ENCODE measurements at places on chromosomes 16 and 17. TPM values are rescaled to one million over a fixed set of nuclear protein-coding genes. Genes with fewer than 3 reads are reported as not detected.

DNA sequence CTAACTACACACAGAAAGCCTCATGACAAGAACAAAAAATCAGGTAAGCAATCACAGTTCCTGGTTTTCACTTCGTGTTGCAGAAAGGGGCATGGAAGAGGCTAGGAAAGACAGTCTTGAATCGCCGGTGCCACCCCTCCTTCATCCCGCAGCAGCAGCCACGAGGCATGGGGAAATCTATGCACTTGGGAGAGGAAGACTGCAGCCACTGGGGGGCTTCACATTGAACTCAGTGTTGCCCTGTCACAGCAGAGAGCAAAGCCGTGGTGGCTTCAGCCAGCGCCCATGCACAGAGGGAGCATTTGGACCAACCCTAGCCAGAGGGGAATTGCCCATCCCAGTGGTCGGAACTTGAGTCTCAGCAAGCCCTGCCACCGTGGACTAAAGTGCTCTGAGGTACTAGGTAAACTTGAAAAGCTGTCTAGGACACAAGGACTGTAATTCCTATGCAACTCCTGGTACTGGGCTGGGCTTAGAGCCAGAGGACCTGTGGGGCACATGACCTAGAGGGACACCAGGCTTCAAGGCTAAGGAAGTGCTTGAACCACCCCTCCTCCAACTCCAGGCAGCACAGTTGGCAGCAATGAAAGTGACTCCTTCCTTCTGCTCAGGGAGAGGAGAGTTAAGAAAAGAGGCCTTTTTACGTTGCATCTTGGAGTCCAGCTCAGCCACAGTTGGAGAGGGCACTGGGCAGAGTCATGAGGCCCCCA, 35.2 kb upstream of the ATP2C2 start:
- DNase-seq = peak; percentile 87

DNA sequence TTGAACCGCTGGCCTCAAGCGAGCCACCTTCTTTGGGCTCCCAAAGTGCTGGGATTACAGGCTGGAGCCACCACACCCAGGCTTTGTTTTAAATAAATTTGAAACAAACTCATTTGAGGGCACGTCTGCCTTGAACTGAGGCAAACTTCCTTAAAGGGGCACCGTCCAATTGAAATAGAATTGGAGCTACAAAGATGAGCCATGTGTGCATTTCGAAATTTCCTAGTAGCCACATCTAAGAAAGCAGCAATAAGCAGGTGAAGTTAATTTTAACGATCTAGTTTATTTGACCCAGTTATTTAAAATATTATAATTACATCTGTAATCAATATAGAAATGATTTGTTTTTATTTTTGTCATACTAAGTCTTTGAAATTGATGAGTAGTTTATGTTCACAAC, 755 bp upstream of the C16orf89 start:
- DNase-seq = no peak

DNA sequence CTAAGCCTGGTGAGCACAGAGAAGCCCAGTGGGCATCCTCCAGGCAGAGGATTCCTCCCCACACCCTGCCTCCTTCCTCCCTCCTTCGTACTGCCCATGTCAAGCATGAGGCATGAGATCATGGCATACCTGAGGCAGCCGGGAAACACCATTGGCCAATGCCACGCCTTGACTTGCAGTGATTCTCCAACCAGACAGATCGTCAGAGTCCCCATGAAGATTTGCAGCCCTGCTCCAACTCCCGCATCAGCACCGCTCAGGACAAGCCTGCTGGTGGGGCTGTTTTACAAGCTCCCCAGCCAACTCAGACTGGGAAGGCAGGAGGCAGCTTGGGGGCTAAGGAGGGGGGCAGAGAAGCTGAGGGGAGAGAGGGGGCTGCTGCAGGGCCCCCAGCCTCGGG, 2.9 kb upstream of the KRT16 start:
- DNase-seq = no peak

DNA sequence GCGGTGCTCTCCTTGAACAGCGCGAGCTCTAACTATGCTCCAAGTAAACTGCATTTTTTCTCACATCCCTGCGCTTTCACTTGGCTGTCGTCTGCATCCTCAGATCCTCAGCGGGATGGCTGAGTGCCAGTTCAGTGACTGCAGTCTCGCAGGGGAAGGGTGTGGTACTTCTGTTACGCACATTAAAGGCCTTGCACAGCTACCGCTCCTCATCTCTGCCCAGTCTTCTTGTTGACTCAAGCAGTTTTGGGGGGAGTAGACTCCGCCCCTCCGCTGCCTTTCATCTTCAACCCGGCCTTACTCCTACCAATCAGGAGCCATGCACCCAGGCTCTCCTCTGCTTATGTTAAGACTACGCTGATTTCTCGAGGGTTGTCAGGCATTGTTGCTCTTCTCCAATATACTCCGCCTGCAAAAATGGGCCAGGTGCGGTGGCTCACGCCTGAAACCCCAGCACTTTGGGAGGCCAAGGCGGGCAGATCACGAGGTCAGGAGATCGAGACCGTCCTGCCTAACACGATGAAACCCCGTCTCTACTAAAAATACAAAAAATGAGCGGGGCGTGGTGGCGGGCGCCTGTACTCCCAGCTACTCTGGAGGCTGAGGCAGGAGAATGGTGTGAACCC, 10.0 kb downstream of the ATP5PD start:
- DNase-seq = peak; percentile 94

DNA sequence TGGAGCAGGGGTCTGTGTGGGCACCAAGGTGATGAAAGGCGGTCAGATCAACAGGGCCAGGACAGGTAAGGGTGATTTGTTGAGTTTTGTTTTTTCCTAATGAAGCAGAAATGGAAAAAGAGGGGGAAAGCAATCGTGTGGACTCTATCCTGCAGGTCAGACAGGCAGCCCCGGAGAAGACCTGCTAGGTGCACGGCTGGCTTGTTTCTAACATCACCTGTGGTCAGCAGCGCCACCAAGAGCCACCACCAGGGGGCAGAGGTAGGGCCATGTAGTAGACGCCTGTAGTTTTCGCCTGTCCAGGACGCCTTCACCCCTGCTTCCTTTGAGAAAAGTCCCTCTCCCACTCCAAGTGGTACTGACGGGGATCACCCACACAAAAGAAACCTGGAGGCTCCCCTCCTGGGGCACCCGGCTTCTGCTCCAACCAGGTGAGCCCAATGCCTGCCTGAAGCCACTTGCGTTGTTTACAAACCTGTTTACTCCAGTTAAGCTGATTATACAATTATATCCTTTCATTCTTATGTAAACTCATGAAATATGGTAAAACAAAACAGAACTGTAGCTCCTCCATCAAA, 54.2 kb upstream of the SEC14L1 start:
- peak; percentile 94 for DNase-seq

DNA sequence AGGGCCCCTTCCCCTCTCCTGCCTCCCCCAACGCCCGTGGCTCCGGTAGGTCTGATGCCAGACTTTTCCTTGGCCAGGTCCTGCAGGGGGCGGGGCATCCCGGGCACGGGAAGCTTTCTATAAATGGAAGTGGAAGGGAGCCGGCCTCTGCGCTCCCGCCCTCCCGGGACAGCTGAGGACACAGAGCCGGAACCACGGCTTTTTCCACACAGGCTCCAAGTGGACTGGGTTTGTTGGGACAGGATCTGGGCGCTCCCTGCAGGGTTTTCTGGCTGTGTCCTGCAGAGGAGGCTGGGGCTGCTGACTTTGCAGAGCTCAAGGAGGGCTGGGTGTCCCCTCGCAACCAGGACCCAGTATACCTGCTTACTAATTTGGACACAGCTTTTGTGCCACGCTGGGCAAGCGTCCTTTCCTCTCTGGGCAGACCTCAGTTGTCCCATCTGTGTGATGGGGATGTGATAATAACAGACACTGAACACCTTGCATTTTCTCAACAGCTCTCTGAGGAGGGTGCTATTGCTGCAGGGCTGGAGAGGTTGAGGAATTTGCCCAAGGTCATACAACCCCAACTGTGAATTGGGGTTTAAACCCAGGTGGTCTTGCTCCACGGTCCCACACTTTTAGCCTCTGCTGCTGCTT, 1.8 kb downstream of the TNS4 start:
- peak; percentile 99 for DNase-seq

GRCh38 chr16:30185683-30186421, 2.5 kb downstream of the CORO1A start:
- DNase-seq = peak; percentile 35

DNA sequence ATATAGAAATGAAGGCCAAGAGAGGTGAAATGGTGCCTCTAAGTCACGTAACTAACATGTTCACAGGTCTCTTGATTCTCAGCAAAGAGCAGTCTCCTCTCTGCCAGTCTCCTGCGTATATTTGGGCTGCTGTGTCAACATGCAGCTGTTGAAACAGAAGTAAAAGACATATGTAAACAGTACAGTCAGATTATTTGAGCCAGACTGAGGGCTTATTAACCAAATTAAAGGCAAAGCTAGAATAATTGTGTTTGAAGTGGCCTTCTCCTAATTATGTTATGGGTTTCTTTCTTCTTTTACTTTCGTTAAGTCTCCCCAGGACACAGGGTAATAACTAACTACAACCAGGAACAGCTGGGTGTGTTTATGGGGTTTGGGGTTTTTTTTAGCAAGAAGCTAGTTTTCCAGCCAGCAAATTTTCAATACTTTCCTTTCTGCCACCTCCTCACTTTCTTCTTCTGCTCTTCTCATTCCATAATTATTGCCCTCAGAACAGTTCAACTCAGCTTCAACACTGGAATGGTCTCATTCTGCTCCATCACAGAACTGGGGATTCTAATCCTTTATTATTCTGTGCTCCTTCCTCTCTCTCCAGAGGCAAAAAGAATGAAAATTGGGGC, 18.4 kb downstream of the G6PC1 start:
- no peak for DNase-seq

ZNRF1 gene
- 57.8 TPM for total RNA-seq

DNA sequence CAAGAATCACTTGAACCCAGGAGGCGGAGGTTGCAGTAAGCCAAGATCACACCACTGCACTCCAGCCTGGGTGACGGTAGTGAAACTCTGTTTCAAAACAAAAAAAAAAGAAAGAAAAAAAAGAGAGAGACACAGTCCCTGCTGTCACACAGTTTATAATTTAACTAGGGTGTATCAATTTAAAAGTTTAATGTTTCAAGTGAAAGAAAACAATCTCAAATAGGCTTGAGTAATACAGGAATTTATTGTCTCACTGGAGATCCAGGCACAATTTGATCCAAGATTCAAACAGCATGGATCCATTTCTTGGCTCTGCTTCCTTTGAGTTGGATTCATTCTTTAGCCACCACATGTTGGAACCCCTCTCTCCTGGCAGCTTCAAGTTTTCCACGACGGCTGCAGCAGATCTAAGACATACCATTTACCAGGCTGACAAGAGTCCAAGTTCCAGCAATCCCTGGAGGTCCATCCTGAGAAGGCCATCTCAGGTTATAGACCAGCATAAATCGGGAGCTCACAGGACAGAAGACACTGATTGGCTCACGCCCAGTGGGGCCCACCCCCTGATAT, 97.5 kb downstream of the YPEL2 start:
- no peak for DNase-seq

SPATA32 gene
- not detected for total RNA-seq

CA5A gene
- not detected for total RNA-seq

GRCh38 chr17:43608313-43608712, 53.4 kb downstream of the MEOX1 start:
- no peak for DNase-seq

GRCh38 chr17:68326681-68327080, 35.4 kb downstream of the ARSG start:
- no peak for DNase-seq

DNA sequence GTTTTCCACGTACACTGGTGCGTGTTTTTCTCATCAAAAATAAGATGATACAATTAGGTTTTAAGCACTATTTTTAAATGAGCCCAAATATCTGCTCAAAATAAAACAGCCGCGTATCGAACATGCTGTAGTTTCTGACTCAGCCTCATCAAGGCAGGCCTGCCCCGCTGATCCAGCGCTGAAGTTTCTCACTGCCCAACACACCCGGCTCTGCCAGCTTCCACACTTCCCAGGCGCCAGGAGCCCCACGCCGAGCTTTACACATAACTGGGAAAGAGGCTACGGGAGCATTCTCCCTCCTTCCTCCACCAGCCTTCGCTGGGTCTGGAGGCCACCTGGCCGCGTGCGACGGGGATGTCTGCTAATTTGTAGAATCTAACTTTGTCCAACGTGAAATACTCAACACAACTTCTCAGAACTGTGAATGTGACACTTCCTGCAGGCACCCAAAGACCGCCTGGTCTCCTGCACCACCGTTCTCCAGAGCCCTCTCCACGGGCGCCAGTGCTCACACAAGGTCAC, 42.1 kb downstream of the MAP1LC3B start:
- DNase-seq = no peak

DNA sequence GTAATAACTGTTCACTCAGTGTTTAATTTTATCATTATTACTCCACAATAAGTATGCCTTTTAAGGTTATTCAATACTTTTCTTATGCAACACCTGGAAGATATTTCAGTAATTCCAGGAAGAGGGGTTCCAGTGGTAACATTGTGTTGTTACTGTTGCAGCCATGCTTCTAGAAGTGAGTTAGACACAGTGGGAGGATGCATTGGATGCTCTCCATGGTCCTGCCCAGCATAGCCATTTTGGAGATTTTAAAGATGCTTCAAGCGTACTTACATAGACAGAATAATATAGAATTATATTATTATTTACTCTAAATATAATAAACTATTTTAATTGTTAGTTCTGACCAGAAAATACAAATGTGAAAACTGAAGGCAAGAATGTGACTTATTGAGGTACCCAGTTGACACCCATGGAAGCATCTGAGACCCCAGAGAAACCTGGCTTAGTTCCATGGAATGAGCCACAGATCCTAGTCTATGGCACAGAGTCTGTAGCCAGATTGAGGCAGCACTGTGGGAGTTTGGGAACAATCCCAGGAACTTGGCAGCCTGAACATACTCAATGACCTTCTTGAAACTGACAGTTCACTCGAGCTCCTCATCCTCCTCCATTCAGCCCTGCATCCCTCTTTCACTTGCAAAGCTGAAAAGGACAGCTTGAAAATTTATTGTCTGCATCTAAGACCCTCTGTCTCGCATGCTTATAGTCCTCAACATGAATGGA, 190.1 kb upstream of the HS3ST4 start:
- DNase-seq = no peak

CHST4 gene
- total RNA-seq = not detected

DNA sequence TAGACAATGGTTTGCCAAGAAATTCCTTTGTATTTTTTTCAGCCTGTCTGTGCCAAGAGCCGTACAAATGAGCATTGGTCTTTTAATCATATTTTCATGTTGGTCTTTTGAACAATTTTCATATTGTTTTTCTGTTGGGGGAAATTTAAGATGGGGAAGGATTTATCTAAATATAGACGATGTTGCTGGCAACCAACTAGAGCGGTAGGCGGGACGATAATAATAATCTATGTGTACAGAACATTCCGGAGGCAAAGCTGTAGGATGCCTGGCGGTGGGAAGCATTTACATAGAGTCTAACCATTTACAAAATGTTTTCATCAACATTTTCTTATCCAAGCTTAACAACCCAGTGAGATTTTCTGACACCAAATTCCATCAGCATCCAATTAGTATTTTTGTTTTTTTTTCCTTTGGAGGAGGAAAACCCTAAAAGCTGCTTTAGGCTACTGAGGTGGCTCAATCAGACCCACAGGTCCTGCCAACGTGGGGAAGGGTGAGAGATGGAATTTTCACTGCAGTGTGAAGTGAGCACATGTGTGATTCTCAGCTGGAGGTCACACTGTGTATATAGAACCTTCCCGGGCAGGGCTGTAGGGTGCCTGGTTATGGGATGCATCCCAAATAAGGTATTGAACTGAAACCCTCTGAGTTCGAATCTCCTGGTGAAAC, 11.7 kb upstream of the SEC14L1 start:
- DNase-seq = no peak

Data from thyroid gland (tissue), 4 donors.